ENCODE measurements at places on chromosomes 11 and 22.

GRCh38 chr11:36394926-36395325 is 98.8 kb downstream of the PRR5L start:
- DNase-seq = no peak

GRCh38 chr11:64186492-64187165 is 658 bp downstream of the STIP1 start:
- DNase-seq = peak; percentile 29

- DNase-seq = no peak
Observed at GRCh38 chr22:44596396-44597125, 98.5 kb upstream of the RTL6 start.

- DNase-seq = no peak
Observed at GRCh38 chr22:29125844-29126243, 53.0 kb downstream of the KREMEN1 start.

DNA sequence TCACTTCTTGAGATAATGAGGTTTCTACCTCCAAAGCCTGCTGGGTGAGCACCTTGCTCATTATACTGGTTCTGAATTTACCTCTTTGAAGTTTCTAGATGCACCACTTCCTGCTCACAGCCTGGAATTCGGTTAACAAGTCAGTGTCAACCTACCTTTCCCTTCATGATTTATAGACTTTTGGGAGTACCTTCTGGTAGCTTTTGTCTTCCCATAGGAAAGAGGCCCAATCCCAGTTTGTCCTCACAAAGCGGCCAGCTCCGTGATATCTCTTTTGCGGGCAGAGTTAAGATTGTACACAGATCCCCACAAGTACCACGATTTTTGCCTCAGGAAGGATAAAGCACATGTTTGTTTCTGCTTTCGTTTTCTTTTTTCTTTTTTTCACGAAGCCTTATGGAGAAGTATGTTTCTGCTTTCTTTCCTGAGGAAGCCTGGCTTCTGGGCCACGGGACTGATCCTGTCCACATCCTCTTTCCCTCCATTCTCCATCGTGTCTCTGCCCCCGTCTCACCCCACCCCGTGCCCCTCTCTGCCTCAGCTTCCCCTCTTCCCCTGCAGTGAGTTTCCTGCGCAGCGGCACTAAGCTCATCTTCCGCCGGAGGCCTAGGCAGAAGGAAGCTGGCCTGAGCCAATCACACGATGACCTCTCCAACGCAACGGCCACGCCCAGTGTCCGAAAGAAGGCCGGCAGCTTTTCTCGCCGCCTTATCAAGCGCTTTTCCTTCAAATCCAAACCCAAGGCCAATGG is 5.7 kb upstream of the HINFP start:
- DNase-seq = no peak

GRCh38 chr11:362642-363442 is 6.5 kb upstream of the B4GALNT4 start:
- DNase-seq = no peak

- DNase-seq = no peak
Observed at GRCh38 chr11:110379261-110379660, 50.5 kb upstream of the FDX1 start.

DNA sequence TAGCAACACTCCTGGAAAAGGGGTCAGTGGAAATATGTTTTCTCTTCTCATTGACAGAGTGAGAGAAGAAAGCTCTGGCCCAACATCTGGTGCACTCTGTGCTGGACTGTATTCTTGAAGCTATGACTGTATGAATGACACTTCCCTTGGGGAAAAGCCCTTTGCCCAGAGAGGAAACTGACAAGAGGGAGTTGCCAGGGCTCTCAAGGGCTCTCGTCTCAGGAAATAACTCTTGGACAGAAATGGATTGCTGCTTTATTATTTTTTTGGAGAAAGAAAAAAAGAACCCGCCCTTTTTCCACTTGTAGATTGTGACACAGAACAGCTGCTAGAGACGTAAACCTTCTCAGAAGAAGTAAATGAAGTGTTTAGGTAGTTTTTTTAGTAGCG is 11.4 kb downstream of the ETS1 start:
- DNase-seq = peak; percentile 27

GRCh38 chr22:49158741-49159564 is 668.7 kb downstream of the BRD1 start:
- DNase-seq = no peak

DNA sequence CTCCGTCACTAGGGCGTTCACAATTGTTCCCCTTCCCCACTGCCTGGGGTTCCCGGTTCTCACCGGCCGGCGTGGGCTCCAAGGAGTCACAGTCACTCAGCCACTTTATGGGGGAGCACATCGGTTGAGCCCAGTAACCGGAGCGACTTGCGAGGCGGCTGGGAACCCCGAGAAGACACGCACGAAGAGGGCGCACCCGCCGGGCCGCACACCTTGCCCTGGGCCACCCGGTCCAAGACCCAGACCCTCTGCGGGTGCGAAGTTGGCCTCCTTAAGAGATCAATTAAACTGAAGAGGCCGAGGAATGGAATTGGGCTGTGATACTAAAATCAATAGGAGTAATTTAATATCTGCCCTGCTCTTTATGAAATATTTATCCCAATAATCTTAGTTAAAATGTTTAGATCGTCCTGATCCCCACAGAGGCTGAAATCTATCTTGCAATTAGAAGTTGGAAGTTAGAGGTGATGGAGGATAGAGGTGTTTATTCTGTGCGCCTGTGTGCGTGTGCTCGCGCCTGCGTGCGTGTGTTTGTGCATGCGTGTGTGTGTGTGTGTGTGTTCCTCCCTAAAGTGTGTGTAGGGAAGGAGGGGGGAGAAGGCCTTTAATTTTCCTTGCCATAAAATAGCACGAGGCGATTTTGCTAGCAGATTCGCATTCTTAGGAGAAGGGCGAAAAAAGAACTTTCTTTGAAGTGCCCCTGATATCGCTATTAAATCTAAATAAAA is 954 bp upstream of the MN1 start:
- DNase-seq = no peak

DNA sequence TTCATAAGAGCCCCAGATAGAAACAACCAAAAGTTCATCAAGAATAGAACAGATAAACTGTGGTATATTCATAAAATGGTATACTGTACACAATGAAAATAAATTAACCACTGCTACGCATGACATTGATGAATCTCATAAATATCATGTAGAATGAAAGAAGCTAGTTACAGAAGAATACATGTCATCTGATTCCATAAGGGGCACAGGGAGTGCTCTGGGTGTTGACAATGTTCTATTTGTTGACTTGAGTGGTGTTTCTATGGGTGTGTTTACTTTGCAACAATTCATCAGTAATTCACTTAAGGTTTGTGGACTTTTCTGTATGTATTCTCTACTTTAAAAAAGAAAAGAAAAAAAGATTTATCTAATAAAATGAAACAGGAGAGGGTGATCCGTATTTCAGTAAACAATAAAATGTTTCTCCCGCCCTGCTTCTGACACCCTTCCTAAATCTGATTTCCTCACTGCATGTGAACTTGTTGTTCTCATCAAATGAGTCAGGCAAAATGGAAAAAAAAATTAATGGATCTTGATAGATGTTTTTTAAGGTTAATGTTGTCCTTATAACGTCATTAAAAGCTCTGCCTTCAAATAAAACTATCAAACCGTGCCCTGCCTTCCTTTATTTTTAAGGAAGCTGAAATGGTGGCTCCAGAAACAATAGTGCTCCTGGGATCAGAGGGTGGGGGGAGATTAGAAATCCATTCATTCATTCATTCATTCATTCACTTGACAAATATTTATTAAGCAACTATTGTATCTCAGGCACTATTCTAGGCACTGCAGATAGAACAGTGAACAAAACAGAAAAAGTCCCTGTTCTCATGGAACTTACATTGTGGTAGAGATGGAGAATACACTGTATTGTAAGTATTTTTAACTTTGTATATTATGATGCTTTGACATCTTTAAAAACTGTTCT is 77.2 kb upstream of the CD44 start:
- DNase-seq = no peak

- DNase-seq = peak; percentile 62
Observed at GRCh38 chr11:113952588-113952987, 22.3 kb upstream of the HTR3A start.

DNA sequence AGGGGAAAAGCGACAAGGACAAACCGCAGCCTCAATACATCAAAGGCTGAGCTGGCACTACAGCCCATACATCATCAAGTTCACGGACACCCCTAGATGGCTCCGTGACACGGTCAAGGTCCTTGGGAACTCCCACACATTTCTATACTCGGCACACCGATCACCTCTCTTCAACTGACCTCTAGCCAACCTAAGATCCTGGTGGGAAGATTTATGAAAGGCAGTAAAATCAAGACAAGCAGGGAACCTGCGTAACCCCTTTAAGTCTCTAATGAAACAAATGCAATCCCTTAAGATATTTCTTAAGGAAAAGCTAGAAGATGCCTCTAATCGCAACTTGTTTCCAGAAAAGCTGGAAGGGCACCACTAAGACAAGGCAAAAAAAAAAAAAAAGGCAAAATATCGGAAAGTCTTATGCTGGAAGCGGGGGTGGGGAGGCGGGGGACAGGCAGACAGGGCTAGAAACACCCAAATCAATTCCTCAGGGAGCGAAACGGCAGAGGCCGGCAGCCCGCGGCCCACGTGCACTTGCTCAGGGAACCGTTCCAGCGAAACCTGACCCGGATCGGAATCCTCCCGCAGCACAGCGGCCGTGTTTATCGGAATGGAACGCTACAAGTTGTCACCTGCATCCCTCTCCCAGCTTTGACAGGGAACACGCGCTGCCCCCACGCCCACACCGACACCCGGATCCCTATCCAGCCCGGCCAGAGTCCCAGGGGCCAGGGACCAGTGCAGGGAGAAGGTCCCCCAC is 1.4 kb downstream of the ARHGAP20 start:
- no peak for DNase-seq

DNA sequence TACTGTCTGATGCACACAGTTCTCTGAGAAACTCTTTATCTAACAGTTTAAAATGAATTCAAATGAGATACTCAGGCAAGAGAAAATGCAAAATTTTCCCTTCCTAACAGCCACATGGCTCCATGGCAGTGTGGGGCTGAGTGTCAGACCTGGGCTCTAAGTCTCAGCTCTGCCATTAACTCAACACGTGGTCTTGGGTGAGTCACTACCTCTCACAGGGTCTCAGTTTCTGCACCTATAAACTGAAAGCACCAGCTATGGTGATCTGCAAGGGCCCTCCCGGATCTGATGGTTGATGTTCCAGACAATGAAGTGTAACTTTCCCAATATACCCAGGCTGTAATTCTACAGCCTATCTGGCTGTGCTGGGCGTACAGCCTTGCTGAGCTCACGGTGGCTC is 70.5 kb downstream of the KCNC1 start:
- DNase-seq = no peak

DNA sequence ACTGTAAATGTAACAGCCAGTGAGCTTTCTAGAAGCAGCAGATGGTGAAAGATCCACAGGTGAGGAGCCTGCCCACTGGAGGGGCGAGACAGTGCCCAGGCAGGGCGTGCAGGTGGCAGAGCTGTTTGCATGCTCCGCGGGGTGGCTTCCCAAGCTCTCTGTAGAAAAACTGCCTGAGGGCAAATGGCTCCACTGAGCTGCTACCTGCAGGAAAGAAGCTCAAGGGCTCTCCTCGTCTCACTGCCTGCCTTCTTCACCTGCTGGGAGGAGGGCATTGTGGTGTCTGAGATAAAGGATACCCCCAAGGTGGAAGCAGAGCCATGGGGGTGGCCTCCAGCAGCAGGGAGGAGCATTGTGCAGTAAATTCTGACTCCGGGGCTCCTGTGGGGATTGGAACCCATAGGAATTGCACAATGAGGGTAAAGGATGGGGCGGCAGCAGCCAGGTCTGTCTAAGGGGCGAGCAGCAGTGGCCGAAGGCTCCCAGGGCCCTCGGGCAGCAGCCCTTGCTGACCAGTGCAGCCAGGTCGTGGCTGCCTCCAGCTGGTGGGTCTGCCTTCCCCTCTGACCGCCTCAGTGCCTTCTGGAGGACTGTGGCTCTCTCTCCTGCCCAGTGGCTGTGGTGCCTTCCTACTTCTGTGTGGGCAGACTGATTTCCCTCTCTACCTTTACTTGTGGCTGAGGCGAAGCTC is 28.0 kb upstream of the CABP7 start:
- no peak for DNase-seq

- DNase-seq = no peak
Observed at GRCh38 chr11:107711861-107712755, at the start of gene SLN. Gene SLN, minus strand, starts transcription at chr11:107712056.

DNA sequence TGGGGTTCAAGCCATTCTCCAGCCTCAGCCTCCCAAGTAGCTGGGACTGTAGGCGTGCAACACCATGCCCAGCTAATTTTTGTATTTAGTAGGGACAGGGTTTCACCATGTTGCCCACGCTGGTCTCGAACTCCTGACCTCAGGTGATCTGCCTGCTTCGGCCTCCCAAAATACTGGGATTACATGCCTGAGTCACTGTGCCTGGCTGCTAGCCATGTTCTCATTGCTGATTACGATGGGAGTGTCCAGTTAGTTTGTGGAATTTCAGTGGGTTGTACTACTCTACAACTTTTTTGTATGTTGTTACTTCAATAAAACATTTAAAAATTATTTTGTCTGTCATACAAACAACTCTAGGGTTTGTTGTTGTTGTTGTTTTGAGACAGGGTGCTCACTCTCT is 4.8 kb upstream of the VPS11 start:
- no peak for DNase-seq

DNA sequence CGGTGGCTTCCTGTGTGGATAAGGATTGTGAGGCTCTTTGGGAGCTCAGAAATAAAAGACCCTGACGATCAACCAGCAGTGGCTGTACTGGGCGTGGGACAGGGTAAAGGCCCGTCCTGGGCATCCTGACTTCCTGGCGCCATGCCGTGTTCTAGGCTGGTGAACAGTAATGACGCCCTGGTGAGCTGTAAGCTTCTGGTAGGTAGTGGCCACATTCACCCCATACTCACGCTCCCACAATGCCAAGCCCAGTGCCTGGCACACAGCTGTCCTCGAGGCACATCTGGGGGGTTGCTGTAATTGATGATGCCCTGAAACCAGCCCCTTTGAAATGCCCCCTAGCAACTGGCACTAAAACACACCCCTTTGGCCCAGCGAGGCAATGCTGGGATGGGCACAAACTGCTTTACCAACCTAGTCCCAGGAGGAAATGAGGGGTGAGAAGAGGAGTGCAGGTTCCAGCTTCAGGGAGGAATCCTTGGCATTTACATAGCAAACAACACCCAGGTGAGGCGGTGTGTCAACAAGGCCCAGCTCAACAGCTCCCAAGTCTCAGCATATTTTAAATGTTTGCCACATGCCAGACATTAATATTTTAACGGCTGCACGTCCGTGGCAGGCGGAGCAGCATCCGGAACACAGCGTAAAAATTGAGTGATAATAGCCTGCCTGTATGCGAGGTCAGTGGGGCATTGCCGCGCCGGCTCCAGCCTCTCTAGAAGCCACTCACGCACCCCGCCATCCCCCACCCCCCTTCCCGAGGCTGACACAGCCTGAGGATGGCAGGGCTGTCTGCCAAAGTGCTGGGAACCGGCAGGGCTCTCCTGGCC is 79.3 kb downstream of the DSCAML1 start:
- DNase-seq = no peak

DNA sequence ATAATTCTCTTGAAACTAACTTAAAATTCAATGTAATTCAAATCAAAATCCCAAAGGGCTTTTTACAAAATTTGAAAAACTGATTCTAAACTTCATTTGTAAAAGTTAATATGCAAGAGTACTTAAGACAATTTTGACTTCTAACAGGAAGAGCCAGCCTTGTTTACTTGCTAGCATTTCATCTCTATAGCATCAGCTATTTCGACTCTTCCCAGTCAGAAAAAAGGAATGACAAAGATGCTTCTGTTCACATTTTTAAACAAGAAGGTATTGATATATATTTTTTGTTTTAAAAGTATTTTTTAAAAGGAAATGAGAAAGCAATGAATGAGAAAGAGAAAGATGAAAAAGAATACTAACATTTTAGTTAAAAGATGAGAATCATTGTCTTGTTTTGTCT is 16.4 kb downstream of the SLN start:
- DNase-seq = no peak

- DNase-seq = no peak
Observed at GRCh38 chr11:16780146-16780545, 41.7 kb downstream of the C11orf58 start.

All from HL-60 (cell line).